Progenitor cell of endocrine pancreas (in vitro differentiated cells): ENCODE measurements at places on chromosomes 11 and 22. TPM values are rescaled to one million over a fixed set of nuclear protein-coding genes. Genes with fewer than 3 reads are reported as not detected.

GRCh38 chr11:13098063-13098462 lies 88.9 kb downstream of the RASSF10 start:
- no peak overlapping the region for H3K4me3 ChIP-seq
- no peaks in the 10 kb centered on the region for H3K36me3 ChIP-seq
- H3K27ac ChIP-seq = no peak overlapping the region
- H3K4me1 ChIP-seq = peaks cover 16% of the 10 kb centered on the region
- no peak for DNase-seq

SLCO2B1 gene
- 6.6 and 7.3 TPM in 2 replicates for total RNA-seq

FREY1 gene
- total RNA-seq = 2.8 and 3.7 TPM in 2 replicates

- DNase-seq = no peak
- H3K4me3 ChIP-seq = no peak overlapping the region
- H3K27ac ChIP-seq = no peak overlapping the region
- no peaks in the 10 kb centered on the region for H3K4me1 ChIP-seq
- no peaks in the 10 kb centered on the region for H3K27me3 ChIP-seq
- H3K36me3 ChIP-seq = no peaks in the 10 kb centered on the region
Observed at GRCh38 chr11:36996795-36997194, 398.8 kb upstream of the RAG2 start.

DNA sequence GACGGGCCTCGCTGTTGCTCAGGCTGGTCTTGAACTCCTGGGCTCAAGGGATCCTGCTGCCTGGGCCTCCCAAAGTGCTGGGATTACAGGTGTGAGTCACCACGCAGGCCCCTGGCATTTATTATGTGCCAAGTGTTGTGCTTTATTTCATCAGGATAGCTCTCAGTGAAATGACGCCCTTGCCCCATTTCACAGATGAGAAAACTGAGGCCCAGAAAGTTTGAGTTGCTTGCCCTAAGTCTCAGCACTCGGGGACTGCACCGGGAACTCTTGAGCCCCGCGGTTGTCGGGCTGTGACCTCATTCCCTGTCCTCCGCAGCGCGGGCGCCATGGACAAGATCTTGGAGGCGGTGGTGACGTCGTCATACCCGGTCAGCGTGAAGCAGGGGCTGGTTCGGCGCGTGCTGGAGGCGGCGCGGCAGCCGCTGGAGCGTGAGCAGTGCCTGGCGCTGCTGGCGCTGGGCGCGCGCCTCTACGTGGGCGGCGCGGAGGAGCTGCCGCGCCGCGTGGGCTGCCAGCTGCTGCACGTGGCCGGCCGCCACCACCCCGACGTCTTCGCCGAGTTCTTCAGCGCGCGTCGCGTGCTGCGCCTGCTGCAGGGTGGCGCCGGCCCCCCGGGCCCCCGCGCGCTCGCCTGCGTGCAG lies 7.3 kb downstream of the USP35 start:
- H3K27me3 ChIP-seq = no peaks in the 10 kb centered on the region
- peaks cover 8% of the 10 kb centered on the region for H3K4me1 ChIP-seq
- no peak overlapping the region for H3K4me3 ChIP-seq
- H3K36me3 ChIP-seq = peaks cover 10% of the 10 kb centered on the region
- H3K27ac ChIP-seq = no peak overlapping the region

GRCh38 chr11:117691516-117691915 lies 105.5 kb downstream of the DSCAML1 start:
- H3K27me3 ChIP-seq = peaks cover 18% of the 10 kb centered on the region
- no peak overlapping the region for H3K27ac ChIP-seq
- no peaks in the 10 kb centered on the region for H3K36me3 ChIP-seq
- no peak overlapping the region for H3K4me3 ChIP-seq
- no peak for DNase-seq
- H3K4me1 ChIP-seq = peaks cover 1% of the 10 kb centered on the region

BTG4 gene
- total RNA-seq = not detected in 2 replicates

DNA sequence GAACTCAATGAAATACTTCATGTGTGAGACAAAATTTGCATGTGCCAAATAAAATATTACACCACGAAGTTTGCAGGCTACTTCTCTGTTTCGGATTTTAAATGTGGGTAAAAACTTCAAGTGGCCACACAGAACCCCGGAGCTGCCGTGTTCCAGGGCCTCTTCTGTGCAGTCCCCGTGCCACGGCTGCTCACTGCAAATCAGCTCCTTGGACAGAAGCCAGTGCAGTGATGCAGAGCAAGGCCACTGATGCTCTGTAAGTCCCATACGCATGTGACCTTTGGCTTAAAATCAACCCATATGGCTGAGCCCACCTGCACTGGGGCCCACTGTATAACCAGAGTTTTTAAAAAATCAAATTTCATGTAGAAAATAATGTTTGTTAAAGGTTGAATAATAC lies 1309.4 kb downstream of the TBC1D22A start:
- peaks cover 28% of the 10 kb centered on the region for H3K27me3 ChIP-seq
- H3K4me3 ChIP-seq = no peak overlapping the region
- no peaks in the 10 kb centered on the region for H3K36me3 ChIP-seq

- peaks cover 14% of the 10 kb centered on the region for H3K27me3 ChIP-seq
- H3K27ac ChIP-seq = no peak within 1 kb of the TSS
- H3K36me3 ChIP-seq = no peaks in the 10 kb centered on the region
- H3K4me3 ChIP-seq = no peak within 1 kb of the TSS
- no peak for DNase-seq
Observed at GRCh38 chr11:2301631-2302305, at the start of the genes C11orf21 and TSPAN32. TSS of gene C11orf21 (minus strand) at chr11:2301918. CDS start at chr11:2301808, 110 bp downstream. TSS of gene TSPAN32 (plus strand) at chr11:2302013. CDS start at chr11:2302150, 137 bp downstream.

GRCh38 chr11:102846292-102846691 lies 2.9 kb upstream of the MMP3 start:
- H3K4me3 ChIP-seq = no peak overlapping the region
- H3K27me3 ChIP-seq = peaks cover 3% of the 10 kb centered on the region
- H3K27ac ChIP-seq = no peak overlapping the region
- H3K36me3 ChIP-seq = no peaks in the 10 kb centered on the region
- no peak for DNase-seq

DNA sequence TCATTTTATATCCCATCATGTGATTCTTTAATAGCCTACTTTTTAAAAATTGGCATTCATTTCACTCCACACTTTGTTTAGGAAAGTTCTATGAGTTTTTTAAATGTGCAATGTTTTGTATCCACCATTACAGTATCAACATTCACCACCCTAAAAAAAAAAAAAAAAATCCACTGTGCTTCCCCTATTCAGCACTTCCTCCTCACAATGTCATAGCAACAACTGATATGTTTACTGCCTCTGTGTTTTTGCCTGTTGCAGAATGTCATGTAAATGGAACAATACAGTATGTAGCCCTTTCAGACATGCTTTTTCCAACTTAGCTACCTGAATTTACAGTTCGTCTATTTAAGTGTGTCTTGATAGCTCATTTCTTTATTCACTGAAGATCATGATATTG lies 754.2 kb downstream of the FAM181B start:
- no peaks in the 10 kb centered on the region for H3K4me1 ChIP-seq
- no peaks in the 10 kb centered on the region for H3K27me3 ChIP-seq
- no peak overlapping the region for H3K27ac ChIP-seq
- no peak overlapping the region for H3K4me3 ChIP-seq
- DNase-seq = no peak

CEP126 gene
- 2.1 and 2.6 TPM in 2 replicates for total RNA-seq
